ENCODE measurements at places on chromosomes 4 and X.
A peak's percentile ranks its signal among the peaks of the same experiment; 100 is the strongest.

DNA sequence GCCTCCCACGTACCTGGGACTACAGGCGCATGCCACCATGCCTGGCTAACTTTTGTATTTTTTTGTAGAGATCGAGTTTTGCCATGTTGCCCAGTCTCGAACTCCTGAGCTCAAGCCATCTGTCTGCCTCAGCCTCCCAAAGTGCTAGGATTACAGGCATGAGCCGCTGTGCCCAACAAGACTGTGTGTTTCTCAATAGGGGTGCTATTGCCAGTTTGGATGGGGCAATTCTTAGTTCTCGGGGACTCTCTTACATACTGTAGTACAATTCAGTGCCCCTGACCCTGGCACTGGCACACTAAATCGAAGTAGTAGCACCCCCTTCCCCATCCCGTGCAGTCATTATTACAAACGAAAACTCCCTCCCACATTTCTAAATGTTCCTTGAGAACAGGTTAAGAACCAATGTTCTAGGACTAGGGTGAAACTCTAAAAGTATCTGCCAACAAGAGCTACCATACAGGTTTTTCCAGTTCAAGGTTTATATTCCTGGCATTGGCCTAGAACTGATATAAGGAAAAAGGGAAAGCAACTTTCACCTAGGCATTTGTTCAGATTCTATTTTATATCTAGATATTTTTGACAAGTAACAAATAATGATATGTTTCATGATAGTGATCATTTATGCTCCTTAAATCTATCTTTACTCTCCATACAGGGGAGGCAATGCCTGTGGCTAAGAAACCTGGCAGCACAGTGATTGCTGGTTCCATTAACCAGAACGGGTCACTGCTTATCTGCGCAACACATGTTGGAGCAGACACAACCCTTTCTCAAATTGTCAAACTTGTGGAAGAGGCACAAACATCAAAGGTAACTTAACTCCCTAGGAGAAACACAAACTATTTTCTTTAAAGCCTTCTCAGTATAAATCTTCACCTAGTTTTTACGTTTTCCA, 50.4 kb upstream of the PGAM4 start:
- no peak for DNase-seq

DNA sequence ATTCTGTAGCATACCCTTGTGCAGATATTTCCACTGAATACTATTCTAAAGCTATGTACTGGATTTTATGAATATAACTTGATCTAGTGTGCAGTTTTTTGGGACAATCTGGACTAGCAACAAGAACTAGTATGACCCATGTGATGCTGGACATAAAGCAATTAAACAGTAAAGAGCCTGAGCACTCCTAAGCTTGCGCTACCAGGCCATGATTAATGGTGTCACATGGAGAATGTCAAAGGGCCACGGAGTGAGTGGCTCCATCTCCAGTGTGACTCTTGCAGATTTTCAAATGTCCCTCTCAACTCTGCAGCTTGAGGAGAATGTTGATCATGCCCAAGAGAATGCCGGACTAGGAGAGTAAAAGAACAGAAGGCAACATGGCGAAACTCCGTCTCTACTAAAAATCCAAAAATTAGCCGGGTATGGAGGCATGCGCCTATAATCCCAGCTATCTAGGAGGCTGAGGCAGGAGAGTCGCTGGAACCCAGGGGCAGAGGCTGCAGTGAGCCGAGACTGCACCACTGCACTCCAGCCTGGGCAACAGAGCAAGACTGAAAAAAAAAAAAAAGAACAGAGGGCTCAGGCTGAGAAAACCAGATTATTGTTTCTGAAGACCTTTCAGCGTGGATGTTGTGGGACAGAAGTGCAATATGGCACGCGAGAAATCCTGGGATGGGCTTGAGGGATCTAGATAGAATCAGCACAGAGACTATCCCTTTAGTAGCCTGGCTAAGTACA, 45.0 kb downstream of the TIGD2 start:
- DNase-seq: no peak

GRCh38 chr4:100356172-100356571, 161.7 kb downstream of the EMCN start:
- no peak for DNase-seq

- peak; percentile 32 for DNase-seq
These were observed 3.2 kb upstream of the PCDH19 start for GRCh38 chrX:100413229-100413628.

- no peak for DNase-seq
These were observed 161.1 kb downstream of the FBXW7 start for GRCh38 chr4:152374606-152375285.

- no peak for DNase-seq
These were observed 16.3 kb downstream of the PPP3CA start for GRCh38 chr4:101331017-101331416.

DNA sequence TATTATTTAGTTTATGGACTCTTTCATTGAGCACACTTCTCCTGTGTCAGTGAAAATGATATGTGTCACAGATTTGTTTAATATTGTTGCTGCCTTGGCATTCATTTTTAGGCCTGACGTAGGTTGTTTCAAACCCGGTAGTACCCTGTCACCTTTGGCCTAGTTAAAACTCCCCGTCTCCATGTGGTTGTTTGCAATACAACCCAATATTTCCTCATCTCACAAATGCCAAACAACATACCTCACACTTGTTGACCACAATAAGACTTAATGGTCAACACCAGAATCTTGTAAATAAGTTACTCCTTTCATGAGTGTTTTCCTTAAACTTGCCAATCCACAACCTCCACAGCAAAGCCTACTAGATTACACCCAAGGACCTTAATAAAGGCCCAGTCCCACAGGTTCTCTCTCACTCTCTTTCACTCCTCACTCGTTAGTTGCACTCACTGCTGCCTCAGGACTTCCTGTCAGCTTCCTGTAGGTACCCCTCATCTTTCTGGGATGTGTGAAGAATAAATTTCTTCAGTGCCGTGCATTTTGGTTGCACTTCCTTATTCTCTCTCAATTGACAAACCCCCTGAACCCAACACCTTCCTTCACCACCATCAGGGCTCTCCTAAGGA, 31.3 kb downstream of the IL13RA2 start:
- no peak for DNase-seq

DNA sequence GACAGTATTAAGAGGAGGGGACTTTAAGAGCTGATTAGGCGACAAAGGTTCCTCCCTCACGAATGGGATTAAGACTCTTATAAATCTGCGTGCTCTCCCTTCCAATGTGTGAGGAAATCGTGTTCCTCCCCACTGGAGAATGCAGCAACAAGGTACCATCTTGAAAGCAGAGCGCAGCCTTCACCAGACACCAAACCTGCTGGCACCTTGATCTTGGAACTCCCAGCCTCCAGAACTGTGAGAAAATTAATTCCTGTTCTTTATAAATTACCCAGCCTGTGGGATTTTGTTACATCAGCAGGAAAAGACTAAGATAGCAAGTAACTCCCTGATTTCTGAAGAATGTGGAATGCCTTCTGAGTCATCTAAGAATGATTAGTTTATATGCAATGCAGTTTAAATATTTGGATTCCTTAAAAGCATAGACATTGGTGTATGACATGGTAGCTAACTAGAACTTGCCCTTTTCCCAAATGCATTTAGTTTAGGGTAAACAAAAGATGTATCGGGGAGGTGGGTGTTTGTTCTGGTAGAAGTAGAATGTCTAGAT, 86.1 kb downstream of the USP46 start:
- peak; percentile 70 for DNase-seq

DNA sequence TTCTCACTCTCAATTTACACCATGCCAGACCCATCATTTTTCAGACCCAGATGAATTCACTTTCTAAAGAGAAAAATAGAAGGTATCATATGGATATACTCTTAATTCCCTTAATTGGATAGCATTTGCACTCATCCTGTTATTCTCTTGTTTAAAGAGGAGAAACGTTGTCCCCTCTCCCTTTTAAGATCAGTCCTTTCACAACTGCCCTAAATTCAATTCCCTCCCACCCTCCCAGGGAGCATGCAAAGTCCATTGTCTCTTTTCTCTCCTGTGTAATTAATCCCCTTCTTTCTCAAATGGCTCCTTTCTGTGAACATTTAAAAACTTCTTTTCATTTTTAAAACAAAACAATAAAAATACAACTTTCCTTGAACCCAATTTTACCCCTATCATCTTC, 124.7 kb upstream of the TLL1 start:
- no peak for DNase-seq

DNA sequence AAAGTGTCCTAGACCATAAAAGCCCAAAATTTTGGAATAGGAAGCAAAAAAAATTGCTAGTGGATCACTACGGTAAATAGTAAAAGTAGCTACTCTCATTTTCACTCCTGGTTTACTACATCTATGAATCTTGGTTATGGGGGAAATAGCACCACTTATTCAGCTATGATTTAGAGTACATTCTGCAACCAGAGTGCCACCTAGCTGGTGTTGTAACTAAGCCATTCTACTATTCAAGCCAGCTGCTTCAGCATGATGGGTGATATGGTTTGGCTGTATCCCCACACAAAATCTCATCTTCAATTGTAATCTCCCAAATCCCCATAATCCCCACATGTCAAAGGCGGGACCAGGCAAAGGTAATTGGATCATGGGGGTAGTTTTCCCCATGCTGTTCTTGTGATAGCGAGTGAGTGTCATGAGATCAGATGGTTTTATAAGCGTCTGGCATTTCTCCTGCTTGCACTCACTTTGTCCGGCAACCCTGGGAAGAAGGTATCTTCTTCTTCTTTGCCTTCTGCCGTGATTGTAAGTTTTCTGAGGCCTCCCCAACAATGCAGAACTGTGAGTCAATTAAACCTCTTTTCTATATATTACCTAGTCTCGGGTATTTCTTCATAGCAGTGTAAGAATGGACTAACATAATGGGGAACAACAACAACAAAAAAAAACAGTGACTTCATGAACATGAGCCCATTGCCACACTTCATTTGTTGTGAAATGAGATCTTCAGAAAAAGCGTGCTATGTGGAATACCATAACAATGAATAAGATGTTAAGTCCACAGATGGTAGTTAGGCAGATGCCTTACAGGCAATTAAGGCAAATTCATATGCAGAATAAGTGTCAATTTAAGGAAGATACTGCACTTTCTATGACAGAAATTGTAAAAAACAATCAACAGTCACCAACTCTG, 280.1 kb downstream of the PABPC4L start:
- DNase-seq: peak; percentile 58

DNA sequence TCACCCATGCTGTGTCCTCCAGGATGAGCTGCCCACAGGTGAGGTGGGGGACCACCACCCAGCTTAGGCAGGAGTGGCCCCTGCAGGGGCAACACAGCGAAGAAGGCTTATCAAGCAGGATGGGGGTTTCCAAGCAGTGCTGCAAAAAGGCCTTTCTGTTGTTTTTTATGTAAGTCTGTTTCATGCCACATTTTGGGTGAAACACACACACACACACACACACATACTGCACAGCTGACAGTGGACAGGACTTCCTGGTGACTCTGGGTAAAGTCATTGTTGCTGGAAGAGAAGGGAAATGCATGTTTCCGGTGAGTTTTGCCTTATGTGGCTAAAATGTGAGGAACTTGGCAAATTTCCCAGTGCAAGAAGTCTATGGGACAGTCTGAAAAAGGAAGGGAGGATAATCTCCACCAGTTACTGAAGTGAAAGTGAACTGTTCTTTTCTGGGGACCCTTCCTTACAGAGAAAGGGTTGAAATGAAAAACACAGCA, 119.2 kb downstream of the IRF2 start:
- DNase-seq: peak; percentile 86

- peak; percentile 55 for DNase-seq
These were observed 483.7 kb upstream of the FTHL17 start for GRCh38 chrX:31555506-31555905.

DNA sequence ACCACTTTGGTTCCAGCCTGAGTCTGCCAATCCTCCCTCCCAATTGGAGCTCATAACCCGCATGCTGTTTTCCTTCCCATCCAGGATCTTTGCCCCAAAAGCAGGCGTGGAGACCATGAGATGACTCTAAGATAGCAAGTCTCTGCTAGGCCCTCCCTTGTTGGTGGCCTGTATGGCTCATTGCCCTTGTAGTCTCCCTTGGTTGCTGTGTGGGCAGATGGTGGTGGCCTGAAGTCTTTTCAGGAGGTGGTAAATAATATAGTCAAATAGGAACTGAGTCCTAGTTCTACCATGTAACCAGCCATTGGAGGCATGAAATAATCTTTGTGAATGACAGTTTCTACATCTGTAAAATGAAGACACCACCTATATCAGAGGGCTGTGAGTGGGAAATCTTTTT, 1.2 kb downstream of the ATP6AP1 start:
- DNase-seq: no peak

- DNase-seq: no peak
These were observed 147.3 kb downstream of the VEGFC start for GRCh38 chr4:176645246-176645960.

GRCh38 chrX:39396358-39396995, 595.2 kb downstream of the MID1IP1 start:
- no peak for DNase-seq

DNA sequence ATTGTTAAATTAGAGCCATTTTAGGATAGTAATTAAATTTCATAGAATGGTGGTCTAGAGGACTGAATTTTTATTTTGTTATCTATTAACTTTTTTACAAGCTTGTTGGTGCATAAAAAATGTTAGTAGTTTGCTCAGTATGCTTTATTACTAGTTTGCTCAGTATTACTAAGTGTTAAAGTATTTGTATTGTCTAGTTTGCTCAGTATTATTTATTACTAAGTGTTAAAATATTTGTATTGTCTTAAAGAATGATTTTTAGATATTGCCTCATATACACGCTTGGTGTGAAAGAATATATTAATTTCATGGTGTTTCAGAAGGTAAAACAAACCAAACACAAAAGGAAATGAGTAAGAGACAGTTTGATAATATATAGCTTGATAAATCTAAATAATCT, 268.4 kb upstream of the MAGEB18 start:
- no peak for DNase-seq

DNA sequence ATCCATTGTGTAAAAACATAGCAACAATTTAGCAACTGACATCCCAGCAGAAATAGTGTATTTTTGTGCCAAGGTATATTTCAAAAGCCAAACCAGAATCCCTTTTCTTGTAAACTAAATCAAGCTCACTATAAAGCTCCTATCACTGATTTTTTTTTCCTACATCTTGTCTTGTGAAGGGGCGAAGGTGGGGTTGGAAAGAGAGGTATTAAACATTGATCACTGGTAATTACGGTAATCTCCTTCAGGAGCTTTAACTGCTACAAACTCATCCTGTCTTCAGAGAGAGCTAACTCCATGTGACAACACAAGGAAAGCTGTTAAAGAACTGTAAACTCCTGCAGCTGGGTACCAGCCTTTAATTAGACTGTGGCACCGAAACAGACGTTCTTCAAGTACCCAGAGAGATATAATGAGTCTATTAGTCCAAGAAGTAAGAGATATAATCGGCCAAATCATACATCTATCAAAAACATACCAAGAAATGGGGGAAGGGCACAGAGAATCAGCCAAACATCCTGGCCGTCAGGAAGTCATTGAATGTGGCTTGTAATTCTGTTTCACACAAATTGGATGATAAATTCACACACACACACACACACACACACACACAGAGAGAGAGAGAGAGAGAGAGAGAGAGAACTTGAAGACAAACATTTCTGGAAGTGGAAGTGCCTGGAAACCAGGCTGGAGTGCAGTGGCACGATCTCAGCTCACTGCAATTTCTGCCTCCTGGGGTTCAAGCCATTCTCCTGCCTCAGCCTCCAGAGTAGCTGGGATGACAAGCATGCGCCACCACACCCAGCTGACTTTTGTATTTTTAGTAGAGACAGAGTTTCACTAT, 111.9 kb upstream of the PPARGC1A start:
- DNase-seq: peak; percentile 9

- no peak for DNase-seq
These were observed 4.0 kb downstream of the HERC6 start for GRCh38 chr4:88382621-88383020.
